ENCODE measurements at places on chromosomes 6 and 20.

DNA sequence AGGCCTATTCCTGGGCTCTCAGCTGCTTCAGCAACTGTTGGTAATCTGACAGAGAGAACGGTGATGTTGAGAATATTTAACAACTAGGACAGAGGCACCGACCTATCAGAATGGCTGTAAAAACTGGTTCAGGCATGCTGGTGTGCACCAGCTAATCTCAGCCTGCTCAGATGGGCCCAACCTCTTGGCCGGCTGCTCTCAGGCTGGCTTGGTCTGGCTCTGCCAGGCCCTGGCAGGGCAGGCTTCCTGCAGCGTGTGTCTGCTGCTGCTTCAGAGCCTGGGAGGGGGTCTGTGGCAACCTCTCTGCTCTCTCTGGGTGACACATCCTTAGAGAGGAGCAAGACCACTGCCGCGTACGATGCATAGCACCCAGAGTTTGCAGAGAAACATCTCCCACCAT lies 4.8 kb downstream of the SLC2A12 start:
- DNase-seq = no peak

GRCh38 chr6:72616406-72617015 lies 5.4 kb upstream of the KCNQ5 start:
- no peak for DNase-seq

GRCh38 chr6:100906325-100906724 lies 25.2 kb upstream of the ASCC3 start:
- no peak for DNase-seq

DNA sequence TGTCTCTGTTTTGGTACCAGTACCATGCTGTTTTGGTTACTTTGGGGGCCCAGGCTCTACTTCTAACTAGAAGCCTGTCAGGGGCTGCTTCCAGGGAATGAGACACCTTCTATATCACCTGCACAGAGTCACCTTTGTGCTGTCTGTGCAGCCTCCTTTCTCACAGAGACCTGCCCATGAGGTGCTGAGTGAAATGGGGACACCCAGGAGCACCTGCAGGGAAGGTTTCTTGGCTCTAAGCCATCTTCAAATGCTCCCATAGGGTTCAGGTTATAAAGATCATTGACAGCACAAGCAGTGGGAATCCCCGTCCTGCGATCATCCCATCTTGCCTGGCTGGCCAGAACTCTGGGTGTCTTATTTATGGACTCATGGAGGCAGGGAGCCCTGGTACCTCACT lies 19.1 kb downstream of the GABRR2 start:
- DNase-seq = no peak

- DNase-seq = no peak
Observed at GRCh38 chr6:117674503-117674902, 766 bp upstream of the NUS1 start.

DNA sequence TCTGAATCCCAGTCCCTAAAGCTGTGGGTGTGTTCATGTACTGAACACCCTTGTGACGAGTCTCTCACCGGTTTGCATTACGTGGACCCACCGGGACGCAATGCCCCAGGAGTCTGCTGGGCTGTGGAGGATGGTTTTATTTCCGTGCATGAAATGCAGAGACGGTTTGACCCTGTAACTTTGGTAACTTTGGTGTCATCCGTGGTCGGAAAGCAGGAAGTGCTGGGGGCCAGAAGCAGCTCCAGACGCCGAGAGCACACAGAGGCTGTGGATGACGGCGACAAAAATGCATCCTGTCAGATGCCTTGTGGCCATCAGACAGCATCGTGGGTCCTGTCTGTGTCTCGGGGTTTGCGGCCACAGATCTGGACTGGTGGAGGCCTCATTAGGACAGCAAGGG lies 7.2 kb downstream of the BHLHE23 start:
- DNase-seq = no peak

- DNase-seq = no peak
Observed at GRCh38 chr6:14549304-14549770, 431.8 kb downstream of the CD83 start.

GRCh38 chr6:170026751-170027646 lies 263.9 kb downstream of the DLL1 start:
- DNase-seq = no peak

- no peak for DNase-seq
Observed at GRCh38 chr20:49786196-49786595, 26.4 kb upstream of the SLC9A8 start.

- no peak for DNase-seq
Observed at GRCh38 chr6:2883673-2884072, 19.4 kb downstream of the SERPINB9 start.

- no peak for DNase-seq
Observed at GRCh38 chr6:139647016-139647415, 272.6 kb upstream of the CITED2 start.
